CD8-positive, alpha-beta T cell (primary cell): ENCODE measurements at places on chromosomes 11 and 22. TPM values are rescaled to one million over a fixed set of nuclear protein-coding genes. Genes with fewer than 3 reads are reported as not detected.

GRCh38 chr11:6232899-6233298 lies 1.5 kb downstream of the FHIP1B start:
- DNase-seq, result no peak

- DNase-seq, result no peak
Measured at GRCh38 chr11:71118671-71119250, 133.6 kb downstream of the SHANK2 start.

OR8D1 gene
- not detected for total RNA-seq

DNA sequence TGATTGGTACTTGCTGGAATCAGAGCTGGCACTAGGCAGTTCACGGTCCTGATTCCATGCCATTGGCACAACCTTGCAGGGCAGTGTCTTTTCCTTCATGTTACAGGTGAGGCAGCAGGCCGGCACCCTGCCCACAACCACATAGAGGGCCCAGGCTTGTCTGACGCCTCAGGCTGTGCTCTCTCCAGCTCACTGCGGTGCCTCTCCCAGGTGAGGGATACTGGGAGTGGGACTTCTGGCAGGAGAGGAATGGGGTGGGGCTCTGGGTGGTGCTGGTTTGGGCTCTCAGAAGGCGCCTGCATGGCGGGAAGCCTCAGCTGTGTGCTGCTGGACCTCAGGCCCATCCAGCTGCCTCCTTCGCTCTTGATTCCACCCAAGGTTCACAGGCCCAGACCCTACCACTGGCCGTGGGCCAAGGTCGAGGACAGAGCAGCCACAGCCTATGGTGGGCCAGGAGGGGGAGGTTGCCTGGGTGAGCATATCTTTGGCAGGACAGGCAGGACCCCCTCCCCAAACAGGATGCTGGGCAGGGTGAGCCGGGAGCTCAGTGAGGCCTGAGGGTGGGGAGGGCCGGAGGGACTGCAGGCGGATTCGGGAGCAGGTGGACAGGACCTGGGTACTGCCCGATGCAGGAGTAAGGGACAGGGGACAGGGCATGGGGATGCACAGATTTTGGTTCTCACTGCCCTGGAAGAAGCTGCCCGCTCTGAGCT lies 7.0 kb upstream of the MPPED1 start:
- DNase-seq, result no peak

- DNase-seq, result no peak
Measured at GRCh38 chr11:112050721-112051120, 23.1 kb downstream of the PIH1D2 start.

DNA sequence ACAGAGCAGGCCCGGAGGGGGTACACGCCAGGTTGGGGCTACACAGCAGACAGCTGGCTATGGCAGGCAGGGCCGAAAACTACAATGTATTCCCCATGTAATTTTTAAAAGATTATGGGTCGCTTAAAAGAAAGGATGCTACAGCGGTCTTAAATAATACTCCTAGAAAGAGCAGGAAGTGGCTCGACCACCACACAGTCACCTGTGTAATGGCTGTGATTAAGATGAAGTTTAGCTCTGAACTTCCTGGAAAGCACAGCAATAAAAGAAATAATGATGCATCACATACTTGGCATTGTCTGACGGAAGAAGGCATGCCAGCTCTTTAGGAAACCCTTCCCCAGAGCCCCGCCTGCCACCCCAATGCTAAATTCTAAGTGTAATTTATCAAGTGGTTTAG lies 32.6 kb downstream of the WNT11 start:
- no peak for DNase-seq

KBTBD4 gene
- 32.6 TPM for total RNA-seq

EMID1 gene
- total RNA-seq, result not detected

- DNase-seq, result no peak
Measured at GRCh38 chr11:133383689-133384088, 148.6 kb downstream of the OPCML start.

RCE1 gene
- 68.9 TPM for total RNA-seq

DNA sequence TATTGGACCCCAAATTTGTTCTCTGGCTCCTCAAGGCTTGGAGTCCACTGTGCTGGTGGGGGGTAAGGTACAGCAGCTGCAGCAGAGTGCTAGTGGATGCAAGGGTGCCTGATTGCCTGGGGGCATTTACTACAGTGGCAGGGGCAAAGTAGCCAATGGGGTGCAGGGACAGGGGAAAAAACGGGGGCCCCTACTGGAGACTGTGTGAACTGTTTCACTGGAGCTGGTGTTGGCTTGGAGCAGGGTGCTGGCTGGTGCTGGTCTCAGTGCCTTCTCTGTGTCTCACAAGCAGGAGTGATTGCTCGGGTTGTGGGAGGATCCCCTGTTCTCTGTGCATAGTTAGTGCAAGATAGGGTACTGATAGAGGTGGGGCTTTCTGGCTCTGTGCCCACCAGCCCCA lies 935.9 kb downstream of the JRKL start:
- no peak for DNase-seq

GRCh38 chr22:48635816-48636215 lies 1191.9 kb downstream of the BRD1 start:
- peak; percentile 11 for DNase-seq

OTOG gene
- not detected for total RNA-seq

GRCh38 chr22:25159028-25159427 lies 40.6 kb upstream of the CRYBB3 start:
- no peak for DNase-seq

DNA sequence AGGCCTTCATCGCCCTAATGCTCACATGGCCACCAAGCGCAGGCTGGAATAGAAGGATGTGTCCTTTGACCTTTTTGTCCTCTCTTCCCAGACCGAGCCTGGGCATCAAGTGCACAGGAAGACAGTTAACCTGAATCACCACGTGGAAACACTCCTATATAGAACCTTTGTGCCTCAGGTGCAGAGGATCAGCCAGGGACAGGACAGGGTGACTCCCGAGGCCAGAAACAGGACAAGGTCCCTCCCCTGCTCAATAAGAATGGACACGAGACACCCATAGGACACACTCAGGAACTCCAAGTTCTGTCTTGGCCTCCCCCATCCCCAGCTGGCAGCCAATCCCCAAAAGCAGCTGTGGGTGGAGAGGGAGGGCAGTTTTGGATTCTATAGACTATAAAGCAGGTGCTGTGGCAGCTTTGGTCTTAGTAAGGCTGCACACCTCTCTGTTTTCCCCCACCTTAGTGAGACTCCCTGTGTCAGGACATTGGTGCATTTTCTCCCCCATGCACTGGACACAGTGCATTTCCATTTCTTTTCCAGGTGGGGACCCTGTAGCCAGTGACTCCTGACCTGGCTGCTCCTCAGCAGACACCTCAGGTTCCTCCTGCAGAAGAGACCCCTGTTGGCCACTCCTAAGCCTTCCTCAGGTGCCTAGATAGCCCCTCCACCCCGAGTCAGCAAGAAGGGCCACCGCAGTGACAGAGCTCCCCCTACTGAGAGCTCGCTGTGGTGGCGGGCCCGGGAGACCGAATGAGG lies 43.6 kb upstream of the POU2AF1 start:
- peak; percentile 43 for DNase-seq

GRCh38 chr11:69594481-69594880 lies 46.5 kb upstream of the CCND1 start:
- no peak for DNase-seq

GRCh38 chr11:80899381-80899780 lies 1458.6 kb upstream of the TENM4 start:
- DNase-seq, result no peak

INPP5J gene
- total RNA-seq, result 0.11 TPM

- DNase-seq, result peak; percentile 21
Measured at GRCh38 chr11:7538031-7538430, 24.2 kb downstream of the PPFIBP2 start.

GRCh38 chr11:17014833-17015626 lies 816 bp upstream of the PLEKHA7 start:
- peak; percentile 49 for DNase-seq

DNA sequence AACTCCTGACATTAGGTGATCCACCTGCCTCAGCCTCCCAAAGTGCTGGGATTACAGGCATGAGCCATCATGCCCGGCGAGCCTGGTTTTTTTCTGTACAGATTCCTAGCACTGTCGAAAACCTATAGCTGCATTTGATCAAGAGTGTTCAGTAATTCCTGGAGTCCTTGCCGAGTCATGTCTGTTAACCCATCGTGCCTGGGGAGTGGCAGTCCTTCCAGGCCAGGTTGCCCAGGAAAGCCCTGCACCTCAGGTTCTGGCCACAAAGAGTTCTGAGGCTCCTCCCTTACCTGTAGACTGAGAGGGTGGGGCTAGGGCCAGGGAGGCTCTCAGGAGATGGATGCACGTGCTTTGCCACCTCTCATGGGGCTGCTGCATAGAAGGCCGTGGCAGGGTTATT lies 17.0 kb downstream of the YDJC start:
- no peak for DNase-seq

GRCh38 chr11:111836721-111837120 lies 34.7 kb downstream of the ALG9 start:
- DNase-seq, result no peak

PDE2A gene
- 3.8 TPM for total RNA-seq

GRCh38 chr11:130625578-130626306 lies 177.3 kb downstream of the ADAMTS15 start:
- no peak for DNase-seq

GRAP2 gene
- total RNA-seq, result 105 TPM

GRCh38 chr22:41523464-41524221 lies 20.6 kb downstream of the POLR3H start:
- no peak for DNase-seq

C11orf97 gene
- total RNA-seq, result not detected

SHANK2 gene
- total RNA-seq, result not detected

P2RY6 gene
- total RNA-seq, result not detected

GRCh38 chr22:27273853-27274252 lies 527.7 kb downstream of the MN1 start:
- no peak for DNase-seq

MAPK8IP1 gene
- total RNA-seq, result 6.5 TPM

GSTT2 gene
- total RNA-seq, result not detected

NRIP3 gene
- total RNA-seq, result 10.1 TPM

GRCh38 chr22:44885806-44886360 lies 123.9 kb downstream of the PHF21B start:
- DNase-seq, result no peak

SIK2 gene
- total RNA-seq, result 3.2 TPM

FGF3 gene
- not detected for total RNA-seq

DNA sequence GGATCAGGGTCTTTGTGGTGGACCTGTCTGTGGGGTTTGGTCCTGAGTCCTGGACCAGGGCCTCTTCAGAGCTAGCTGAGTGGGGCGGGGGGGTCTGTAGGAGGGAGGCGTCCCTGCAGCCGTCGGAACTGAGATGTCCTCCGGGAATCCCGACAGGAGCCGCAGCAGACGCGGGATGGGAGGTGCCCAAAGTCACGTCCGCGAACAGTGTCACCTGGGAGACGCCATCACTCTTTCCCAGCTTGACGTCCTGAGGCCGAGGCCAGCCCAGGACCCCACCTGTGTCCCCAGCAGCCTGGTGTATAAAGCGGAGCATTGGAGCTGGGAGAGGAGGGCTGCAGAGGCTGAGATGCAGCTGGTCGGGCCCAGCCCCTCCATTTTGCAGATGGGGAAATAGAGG lies 1234.7 kb downstream of the BRD1 start:
- DNase-seq, result no peak

- DNase-seq, result no peak
Measured at GRCh38 chr11:80846979-80847378, 1406.1 kb upstream of the TENM4 start.

OR6X1 gene
- not detected for total RNA-seq

RTN4R gene
- total RNA-seq, result 1.1 TPM

GRCh38 chr11:59292611-59293010 lies 66.1 kb upstream of the OR5AN1 start:
- DNase-seq, result no peak
